ENCODE measurements at places on chromosomes 1 and 21.

DNA sequence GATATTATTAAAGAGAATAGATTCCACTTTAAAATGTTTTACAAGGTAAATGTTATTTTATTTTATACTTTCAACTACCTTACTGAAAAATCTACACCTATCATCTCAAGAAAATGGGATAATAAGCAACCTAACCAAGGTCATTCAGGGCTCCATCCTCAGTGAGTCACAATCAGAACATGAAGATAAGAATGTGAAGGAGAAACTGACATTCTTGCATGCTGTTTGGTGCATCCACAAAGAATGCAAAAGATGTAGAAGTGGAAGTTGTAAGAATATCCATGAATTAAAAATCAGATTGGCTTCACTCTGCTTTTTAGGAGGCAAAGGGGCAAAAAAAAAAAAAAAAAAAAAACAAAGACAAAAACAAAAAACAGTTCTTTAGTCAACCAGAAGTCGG, 6.5 kb downstream of the WARS2 start:
- DNase-seq: no peak

DNA sequence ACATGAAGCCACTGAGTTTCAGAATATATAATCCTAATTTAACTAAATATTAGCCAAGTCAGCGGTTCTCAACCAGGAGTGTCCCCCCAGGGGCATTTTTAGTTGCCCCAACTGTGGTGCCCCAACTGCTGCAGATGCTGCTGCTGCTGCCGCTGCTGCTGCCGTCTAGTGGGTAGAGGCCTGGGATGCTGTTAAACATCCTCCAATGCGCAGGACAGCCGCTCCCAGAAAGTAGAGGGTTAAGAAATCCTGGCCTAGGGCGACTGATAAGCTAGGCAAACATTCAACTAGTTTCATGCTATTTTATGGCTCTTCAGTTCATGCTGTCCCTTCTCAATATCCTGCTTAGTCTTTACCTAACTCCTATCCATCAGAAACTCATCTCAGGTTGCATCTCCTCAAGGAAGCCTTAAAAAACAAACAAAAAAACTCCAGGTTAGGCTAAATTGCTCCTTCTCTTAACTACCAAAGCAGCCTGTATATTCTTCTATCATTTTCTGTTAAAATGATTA, 9.9 kb upstream of the DCAF6 start:
- DNase-seq: no peak

DNA sequence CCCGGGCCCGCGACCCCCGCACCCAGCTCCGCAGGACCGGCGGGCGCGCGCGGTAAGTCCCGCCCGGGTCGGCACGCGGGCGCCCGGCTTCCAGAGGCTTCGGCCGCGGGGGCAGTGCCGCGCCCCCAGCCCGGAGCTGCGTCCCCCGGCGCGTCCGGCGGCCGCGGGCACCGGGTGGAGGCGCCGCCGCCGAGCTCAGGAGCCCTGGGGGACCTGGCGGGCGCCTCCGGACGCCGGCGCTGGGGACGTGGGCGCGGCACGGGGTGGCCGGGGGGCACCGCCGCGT, 227 bp downstream of the NBL1 start:
- DNase-seq: no peak

DNA sequence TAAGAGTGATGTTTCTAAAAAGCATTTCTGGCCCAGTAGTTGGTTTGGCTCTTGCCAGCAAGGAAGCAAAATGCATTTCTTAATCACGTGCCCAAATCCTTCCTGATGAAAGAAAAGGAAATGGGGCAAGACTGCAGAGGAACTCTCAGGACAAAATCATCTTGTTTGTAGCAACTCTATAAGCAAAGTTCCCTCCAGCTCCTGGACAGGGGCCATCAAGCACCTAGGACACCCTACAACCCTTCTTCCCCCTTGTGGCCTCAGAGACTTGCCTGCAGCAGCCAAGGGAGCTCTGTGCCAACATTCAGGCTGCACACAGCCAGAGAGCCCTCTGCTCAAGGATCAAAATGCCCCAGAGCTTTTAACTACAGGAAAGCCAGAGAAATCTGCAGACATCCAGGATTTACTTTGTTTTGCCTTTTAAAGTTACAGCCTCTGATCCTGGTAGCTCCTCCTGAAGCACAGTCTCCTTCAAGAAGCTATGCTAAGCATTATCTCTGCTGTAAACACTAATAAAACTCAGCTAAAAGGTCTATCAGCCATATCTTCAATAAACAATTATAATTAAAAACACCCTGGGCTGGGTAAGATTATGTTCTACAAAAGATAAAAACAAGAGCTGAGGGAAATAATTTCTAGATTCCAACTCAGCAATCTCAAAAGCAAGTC, 105.0 kb downstream of the KIAA0319L start:
- DNase-seq: no peak

GRCh38 chr1:8426996-8427395, 109.1 kb downstream of the SLC45A1 start:
- DNase-seq: no peak

GRCh38 chr1:209710847-209711246, 6.2 kb downstream of the HSD11B1 start:
- DNase-seq: no peak

DNA sequence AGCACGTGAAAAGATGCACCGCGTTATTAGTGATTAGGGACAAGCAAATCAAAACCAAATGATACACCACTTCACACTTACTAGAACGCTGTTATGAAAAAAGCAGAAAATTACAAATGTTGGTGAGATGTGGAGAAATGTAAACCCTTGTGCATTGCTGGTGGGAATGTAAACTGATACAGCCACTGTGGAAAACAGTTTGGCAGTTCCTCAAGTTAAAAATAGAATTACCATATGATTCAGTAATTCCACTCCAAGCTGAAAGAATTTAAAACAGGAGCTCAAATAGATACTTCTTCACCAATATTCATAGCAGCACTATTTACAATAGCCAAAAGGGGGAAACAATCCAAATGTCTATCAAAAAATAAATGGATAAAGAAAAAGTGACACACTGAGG, 10.3 kb upstream of the EVI5 start:
- no peak for DNase-seq

DNA sequence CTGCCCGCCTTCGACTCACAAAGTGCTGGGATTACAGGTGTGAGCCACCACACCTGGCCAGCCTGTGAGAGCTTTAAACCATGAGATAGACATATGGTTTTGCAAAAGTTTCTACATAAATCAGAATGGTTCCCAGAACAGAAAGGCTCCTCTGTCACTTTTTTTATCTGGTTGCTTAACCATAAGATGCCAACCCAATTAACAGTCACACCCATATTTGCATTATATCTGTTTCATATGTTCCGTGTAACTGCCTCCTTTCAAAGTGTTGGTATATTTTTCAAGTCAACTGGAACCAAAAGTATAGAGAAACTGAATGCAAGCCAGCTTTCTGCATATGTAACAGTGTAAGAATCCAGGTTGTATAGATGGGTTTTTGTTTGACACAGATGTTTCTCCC, 23.7 kb upstream of the RCC1 start:
- DNase-seq: no peak

DNA sequence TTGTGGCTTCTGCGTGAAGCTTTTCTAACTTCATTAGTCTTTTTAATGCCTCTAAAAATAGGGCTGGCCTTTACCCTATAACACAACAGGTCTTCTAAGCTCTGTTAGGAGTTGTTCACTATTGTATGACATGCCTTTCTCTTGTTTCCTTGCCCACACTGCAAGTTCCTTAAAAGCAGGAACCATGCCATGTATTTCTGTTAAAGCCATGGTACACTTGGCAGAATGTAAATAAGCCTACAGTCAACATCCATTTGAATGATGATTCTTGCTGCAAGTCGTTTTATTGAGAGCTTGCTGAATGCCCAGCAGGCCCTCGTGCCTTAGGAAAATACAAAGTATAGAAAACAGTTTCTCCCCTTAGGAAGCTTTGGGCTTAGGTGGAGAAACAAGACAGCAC, 214.6 kb downstream of the DUSP10 start:
- no peak for DNase-seq

DNA sequence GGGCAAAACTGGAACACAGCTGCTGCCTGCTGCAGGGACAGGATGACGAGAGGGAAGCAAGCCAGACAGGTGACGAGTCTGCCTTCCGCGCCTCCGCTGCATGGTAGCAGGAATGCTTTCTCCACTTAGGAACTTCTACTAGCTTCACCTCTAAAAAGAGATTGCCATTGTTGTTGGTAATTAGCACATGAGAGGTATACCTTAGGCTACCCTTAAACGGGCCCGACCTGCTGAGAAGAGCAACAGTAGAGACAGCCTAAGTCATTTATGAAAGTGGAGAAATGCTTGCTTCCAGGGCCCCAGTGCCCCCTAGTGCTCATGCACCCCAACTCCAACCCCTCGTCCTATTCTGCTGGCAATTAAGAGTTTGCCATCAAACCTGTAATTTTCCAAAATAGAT, 96.9 kb upstream of the AKT3 start:
- no peak for DNase-seq

GRCh38 chr1:100253552-100253951, 3.9 kb upstream of the DBT start:
- no peak for DNase-seq

DNA sequence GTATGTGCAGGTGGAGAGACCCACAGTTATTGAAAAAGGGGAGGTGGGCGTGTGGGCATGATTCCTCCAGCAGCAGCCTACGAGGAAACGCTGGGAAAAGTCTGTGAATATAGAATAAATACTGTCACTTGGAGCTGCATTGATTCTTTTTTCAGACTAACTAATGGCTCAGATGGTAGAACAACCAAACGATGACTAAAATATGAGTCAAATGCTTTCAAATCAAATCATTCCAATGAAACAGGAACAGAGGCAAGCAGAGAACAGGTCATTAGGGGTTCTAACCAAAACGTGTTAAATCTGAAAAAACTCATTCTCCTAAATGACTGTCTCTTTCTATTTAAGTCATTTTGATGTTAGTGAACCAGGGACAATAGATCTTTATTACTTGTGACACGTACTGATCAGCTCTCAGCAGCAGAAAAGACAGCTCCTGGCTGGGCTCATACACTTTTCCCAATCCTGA, 35.1 kb upstream of the SEC16B start:
- no peak for DNase-seq

- no peak for DNase-seq
These were observed 119.7 kb upstream of the ADAMTS5 start for GRCh38 chr21:27086630-27087029.

- DNase-seq: no peak
These were observed 95.6 kb upstream of the TSPAN2 start for GRCh38 chr1:115184951-115185331.

DNA sequence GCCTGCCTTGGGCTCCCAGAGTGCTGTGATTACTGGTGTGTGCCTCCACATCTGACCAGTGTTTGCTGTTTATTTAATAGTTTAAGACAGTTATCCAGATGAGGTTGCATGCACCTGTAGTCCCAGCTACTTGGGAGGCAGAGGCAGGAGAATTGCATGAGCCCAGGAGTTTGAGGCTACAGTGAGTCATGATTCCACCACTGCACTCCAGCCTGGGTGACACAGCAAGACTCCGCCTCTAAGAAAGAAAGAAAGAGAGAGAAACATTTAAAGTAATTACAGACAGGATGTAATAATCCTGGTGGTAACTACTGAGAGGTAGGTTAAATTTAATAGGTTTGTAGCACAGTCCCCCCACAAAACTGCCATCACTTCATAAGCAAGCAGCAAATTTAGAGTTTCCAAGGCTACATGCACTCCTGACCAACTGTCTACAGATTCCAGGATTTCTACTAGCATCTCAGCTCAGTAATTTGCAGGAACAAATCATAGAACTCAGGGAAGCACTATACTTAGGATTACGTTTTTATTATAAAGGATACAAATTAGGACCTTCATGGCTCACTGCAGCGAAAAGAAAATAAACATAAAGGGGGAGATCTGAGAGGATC, 89.6 kb downstream of the PKN2 start:
- DNase-seq: no peak

GRCh38 chr1:230348386-230349019, 77.6 kb downstream of the PGBD5 start:
- no peak for DNase-seq

DNA sequence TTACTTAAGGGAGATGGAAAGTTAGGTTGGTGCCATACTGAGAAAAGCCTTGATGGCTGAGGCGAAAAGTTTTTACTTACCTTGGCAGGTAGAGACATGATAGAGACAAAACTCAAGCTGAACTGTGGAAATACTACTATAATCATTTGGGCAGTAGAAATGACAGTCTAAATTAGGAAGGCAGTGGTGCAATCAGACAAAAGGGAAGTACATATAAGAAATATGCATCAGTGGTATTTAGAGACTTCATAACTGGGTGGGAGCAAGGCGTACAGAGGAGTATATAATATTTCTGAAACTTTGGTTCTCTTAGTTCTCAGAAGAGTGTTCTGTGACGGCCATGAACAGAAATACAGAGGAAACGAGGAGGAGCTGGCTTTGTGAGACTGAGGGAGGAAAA, 2.4 kb upstream of the CEP350 start:
- DNase-seq: no peak

GRCh38 chr1:156601122-156601830, at the start of gene GPATCH4:
TSS of gene GPATCH4 (minus strand) at chr1:156601479.
- DNase-seq: no peak

- DNase-seq: no peak
These were observed 38.4 kb upstream of the SAMSN1 start for GRCh38 chr21:14584357-14585095.

DNA sequence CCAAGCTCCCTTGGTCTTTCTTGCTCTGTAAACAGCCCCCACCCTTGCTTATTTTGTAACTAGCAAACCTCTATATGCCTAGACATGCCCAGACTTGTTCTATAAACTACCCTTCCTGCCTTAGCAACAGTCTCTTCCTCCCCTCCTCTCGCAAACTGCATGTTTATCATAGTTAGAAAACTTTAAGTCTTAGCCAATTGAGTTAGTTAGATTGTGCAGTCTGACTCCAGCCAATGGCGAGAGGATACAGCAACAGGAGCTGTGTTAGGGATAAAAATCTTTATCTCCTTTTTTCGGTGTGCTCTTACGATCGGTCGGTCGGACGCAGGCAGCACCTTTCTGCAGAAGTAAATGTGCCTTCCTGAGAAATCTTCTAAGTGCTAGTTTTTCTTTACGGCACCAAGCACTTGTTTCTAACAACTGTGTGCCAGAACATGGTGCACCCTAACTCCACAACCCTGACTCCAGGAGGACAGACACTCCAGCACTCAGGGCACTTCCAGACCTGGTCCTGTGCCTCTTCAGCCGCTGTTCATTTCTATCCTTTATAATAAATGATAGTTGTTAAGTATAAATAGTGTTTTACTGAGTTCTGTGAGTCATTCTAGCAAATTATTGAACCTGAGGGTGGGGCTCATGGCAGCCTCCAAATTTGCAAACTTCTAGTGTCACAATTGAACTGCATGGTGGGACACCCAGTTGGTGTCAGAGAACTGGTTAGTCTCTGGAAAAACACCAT, 25.7 kb upstream of the GNG4 start:
- DNase-seq: no peak

GRCh38 chr1:110155878-110156522, 5.7 kb downstream of the SLC6A17 start:
- no peak for DNase-seq

- no peak for DNase-seq
These were observed 3.4 kb upstream of the ECE1 start for GRCh38 chr1:21293537-21294265.

- no peak for DNase-seq
These were observed 22.0 kb downstream of the MRPL37 start for GRCh38 chr1:54221867-54222484.

All from cortex of kidney (tissue), 1 donor.